IMR-90 (cell line): ENCODE measurements at places on chromosomes 12 and 14. TPM values are rescaled to one million over a fixed set of nuclear protein-coding genes. Genes with fewer than 3 reads are reported as not detected.
A peak's percentile ranks its signal among the peaks of the same experiment; 100 is the strongest.

DNA sequence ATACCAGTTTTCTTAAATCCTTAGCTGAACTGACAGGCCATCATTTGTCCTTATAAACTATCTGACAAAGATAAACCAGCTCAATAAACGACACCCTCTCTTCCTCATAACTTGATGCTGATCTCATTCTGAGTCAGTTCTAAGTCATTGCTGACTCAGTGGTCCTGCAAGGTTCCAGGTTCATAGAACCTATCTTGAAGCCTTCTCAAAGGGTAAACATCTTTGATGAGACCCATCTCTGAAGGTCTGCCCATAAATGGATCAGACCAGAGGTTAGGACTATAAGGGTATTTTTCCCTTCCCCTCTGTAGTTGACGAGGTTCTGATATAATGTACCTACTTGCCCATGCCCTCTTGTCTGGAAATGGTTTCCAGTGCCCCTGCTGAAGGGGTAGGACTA is 11.9 kb downstream of the NAA25 start:
- no peak overlapping the region for H3K4me3 ChIP-seq
- H3K4me1 ChIP-seq = peaks cover 6% of the 10 kb centered on the region; the same call in 1 of the 2 replicates
- H3K27me3 ChIP-seq = no peaks in the 10 kb centered on the region
- peaks cover 13% of the 10 kb centered on the region for H3K36me3 ChIP-seq
- DNase-seq = peak; percentile 89

- no peak overlapping the region for H3K4me3 ChIP-seq
- H3K27ac ChIP-seq = no peak overlapping the region
- no peak for DNase-seq
- H3K27me3 ChIP-seq = no peaks in the 10 kb centered on the region
- no peaks in the 10 kb centered on the region for H3K36me3 ChIP-seq
Measured at GRCh38 chr12:25573346-25573745, 20.3 kb upstream of the LMNTD1 start.

SDR9C7 gene
- total RNA-seq = not detected in 2 replicates

SLC8A3 gene
- total RNA-seq = under 0.01 TPM in 1 of 2 replicates, not detected in the other

- H3K4me1 ChIP-seq = peaks cover 18% of the 10 kb centered on the region
- no peak overlapping the region for H3K4me3 ChIP-seq
- no peaks in the 10 kb centered on the region for H3K27me3 ChIP-seq
- peaks cover 9% of the 10 kb centered on the region for H3K36me3 ChIP-seq
- H3K27ac ChIP-seq = peak overlapping the region; percentile 53; the same call in 1 of the 2 replicates
Measured at GRCh38 chr14:90641615-90642243, 174.5 kb downstream of the TTC7B start.

GRCh38 chr12:55683676-55684075 is 24.0 kb downstream of the ITGA7 start:
- H3K4me3 ChIP-seq = no peak overlapping the region
- H3K36me3 ChIP-seq = no peaks in the 10 kb centered on the region
- H3K27me3 ChIP-seq = peaks cover 12% of the 10 kb centered on the region
- no peak for DNase-seq

DNAJC22 gene
- 6.7 and 8.1 TPM in 2 replicates for total RNA-seq

GRCh38 chr14:42110167-42110566 is 503.5 kb downstream of the LRFN5 start:
- H3K4me3 ChIP-seq = no peak overlapping the region
- H3K27ac ChIP-seq = no peak overlapping the region
- peak; percentile 71 for DNase-seq
- H3K4me1 ChIP-seq = no peaks in the 10 kb centered on the region; the same call in 1 of the 2 replicates

DNA sequence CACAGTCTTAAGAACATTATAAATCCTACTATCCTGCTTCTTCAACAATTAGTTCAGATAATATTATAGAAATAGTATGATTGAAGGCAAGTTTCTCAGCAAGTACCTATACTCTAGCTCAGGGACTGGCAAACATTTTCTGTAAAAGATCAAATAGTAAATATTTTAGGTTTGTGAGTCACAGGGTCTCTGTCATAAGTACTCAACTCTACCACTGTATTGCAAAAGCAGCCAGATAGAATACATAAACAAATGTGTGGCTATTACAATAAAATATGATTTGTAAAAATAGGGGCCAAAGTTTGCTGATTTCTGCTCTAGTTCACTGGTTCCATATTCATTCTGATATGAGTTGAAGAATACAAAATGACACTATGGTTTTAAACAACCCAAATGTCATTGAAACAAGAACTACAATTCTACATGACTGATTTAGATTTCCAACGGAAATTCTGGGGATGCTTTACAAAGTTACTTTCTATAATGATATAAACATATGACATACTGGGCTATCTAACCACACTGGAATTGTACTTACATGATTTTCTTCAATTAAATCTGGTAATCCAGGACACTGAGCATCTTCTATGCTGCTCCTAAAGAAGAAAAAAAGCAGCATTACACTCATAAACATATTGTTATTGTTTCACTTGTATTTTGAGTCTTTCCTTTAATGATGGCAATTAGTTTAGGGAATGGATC is 23.2 kb downstream of the LGALS3 start:
- no peaks in the 10 kb centered on the region; the same call in 1 of the 2 replicates for H3K36me3 ChIP-seq
- DNase-seq = peak; percentile 81
- H3K4me3 ChIP-seq = no peak overlapping the region

FBXW8 gene
- total RNA-seq = 23.6 and 25.8 TPM in 2 replicates

LRFN5 gene
- 3.6 TPM in 2 replicates for total RNA-seq

PTMS gene
- total RNA-seq = 11.4 and 17.2 TPM in 2 replicates

GDF3 gene
- total RNA-seq = not detected in 2 replicates

- no peaks in the 10 kb centered on the region for H3K4me1 ChIP-seq
- no peaks in the 10 kb centered on the region for H3K27me3 ChIP-seq
- H3K4me3 ChIP-seq = no peak overlapping the region
- H3K27ac ChIP-seq = no peak overlapping the region
Measured at GRCh38 chr12:127820846-127821245, 446.1 kb upstream of the TMEM132C start.

- no peak overlapping the region for H3K27ac ChIP-seq
- H3K27me3 ChIP-seq = no peaks in the 10 kb centered on the region
- H3K4me1 ChIP-seq = no peaks in the 10 kb centered on the region
- no peak for DNase-seq
Measured at GRCh38 chr12:79071498-79071897, 206.9 kb downstream of the SYT1 start.

- H3K36me3 ChIP-seq = no peaks in the 10 kb centered on the region
- peak; percentile 64 for DNase-seq
- no peaks in the 10 kb centered on the region for H3K27me3 ChIP-seq
- peaks cover 18% of the 10 kb centered on the region for H3K4me1 ChIP-seq
- H3K27ac ChIP-seq = peak overlapping the region; percentile 72
Measured at GRCh38 chr12:89417246-89417977, 65.1 kb upstream of the DUSP6 start.

GRCh38 chr12:120562906-120563305 is 18.3 kb downstream of the POP5 start:
- no peak for DNase-seq
- H3K4me1 ChIP-seq = no peaks in the 10 kb centered on the region
- peaks cover 63% of the 10 kb centered on the region for H3K36me3 ChIP-seq
- no peak overlapping the region for H3K27ac ChIP-seq

DNA sequence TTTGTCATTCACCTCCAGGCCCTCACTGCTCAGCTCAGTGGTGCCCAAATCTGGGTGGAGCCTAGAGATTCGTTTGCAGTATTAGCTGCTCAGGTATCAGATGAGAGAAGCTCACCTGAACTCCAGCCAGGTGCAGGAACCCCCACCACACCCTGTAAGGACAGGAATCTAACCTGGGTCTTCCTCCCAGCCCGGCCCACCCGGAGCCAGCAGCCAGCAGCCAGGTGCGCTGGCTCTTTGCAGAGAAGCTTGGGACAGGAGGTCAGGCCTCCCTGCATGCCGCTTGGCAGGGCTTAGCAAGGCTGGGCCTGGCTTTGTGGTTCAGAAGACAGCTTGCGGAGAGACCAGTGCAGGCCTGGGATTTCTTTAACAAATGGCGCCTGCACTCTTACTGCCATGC is 125.6 kb upstream of the MYL2 start:
- H3K4me3 ChIP-seq = no peak overlapping the region
- no peak for DNase-seq
- H3K4me1 ChIP-seq = no peaks in the 10 kb centered on the region
- H3K27ac ChIP-seq = no peak overlapping the region

PCED1B gene
- 0.28 and 0.36 TPM in 2 replicates for total RNA-seq

- no peak overlapping the region for H3K4me3 ChIP-seq
- peaks cover 12% of the 10 kb centered on the region for H3K4me1 ChIP-seq
- no peaks in the 10 kb centered on the region for H3K36me3 ChIP-seq
- DNase-seq = peak; percentile 46
- H3K27ac ChIP-seq = no peak overlapping the region
Measured at GRCh38 chr14:68444449-68445168, 348.3 kb downstream of the ZFP36L1 start.

GRCh38 chr12:46893434-46893833 is 67.6 kb upstream of the SLC38A4 start:
- H3K36me3 ChIP-seq = no peaks in the 10 kb centered on the region
- DNase-seq = no peak
- no peak overlapping the region for H3K27ac ChIP-seq
- H3K4me1 ChIP-seq = peaks cover 2% of the 10 kb centered on the region; the same call in 1 of the 2 replicates
- H3K27me3 ChIP-seq = no peaks in the 10 kb centered on the region

DNA sequence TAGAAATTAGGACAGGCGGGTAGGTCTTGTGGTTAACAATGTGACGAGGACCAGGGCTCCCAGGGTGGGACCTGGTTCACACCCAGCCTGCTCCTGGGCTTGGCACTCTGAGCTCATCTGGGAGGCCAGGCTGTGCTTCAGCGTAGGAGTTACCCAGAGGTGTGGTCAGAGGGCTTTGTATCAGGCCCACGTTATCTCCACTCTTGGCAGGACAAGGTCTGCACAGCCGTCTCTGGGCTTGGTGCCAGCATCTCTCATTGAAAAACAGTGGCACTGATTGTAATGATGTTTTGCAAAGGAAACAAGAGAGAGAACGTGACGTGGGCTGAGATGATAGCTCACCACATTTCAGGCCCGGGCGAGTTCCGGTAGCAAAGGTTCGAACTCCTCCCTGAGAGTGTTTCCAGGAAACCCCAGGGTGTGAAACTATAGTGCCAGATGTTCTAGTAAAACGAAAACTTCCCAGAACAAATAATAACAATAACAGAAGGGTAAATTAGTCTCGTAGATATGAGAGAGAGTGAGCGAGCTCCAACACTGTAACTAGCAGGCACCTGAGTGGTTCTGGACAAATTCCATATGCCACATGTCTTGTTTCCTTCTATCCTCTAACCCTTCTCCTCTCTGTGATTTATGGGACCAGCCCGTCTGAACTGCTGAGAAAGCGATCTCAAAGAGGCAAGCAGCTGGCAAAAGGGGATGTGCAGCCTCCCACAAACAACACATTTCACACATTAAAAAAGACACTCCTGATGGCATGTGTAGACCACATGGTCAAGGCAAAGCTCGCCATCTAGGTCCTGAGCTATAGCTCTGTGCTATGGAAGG is 227.3 kb downstream of the KTN1 start:
- H3K27ac ChIP-seq = no peak overlapping the region
- no peaks in the 10 kb centered on the region for H3K36me3 ChIP-seq
- H3K4me1 ChIP-seq = no peaks in the 10 kb centered on the region
- H3K4me3 ChIP-seq = no peak overlapping the region
- H3K27me3 ChIP-seq = no peaks in the 10 kb centered on the region

PLBD1 gene
- under 0.01 TPM in 1 of 2 replicates, not detected in the other for total RNA-seq

- peaks cover 30% of the 10 kb centered on the region for H3K27me3 ChIP-seq
- no peak overlapping the region for H3K4me3 ChIP-seq
- peak; percentile 24 for DNase-seq
- H3K4me1 ChIP-seq = no peaks in the 10 kb centered on the region
- H3K36me3 ChIP-seq = no peaks in the 10 kb centered on the region
Measured at GRCh38 chr14:76133103-76133502, 18.6 kb upstream of the GPATCH2L start.

GPR65 gene
- total RNA-seq = 0.18 and 0.28 TPM in 2 replicates

DNA sequence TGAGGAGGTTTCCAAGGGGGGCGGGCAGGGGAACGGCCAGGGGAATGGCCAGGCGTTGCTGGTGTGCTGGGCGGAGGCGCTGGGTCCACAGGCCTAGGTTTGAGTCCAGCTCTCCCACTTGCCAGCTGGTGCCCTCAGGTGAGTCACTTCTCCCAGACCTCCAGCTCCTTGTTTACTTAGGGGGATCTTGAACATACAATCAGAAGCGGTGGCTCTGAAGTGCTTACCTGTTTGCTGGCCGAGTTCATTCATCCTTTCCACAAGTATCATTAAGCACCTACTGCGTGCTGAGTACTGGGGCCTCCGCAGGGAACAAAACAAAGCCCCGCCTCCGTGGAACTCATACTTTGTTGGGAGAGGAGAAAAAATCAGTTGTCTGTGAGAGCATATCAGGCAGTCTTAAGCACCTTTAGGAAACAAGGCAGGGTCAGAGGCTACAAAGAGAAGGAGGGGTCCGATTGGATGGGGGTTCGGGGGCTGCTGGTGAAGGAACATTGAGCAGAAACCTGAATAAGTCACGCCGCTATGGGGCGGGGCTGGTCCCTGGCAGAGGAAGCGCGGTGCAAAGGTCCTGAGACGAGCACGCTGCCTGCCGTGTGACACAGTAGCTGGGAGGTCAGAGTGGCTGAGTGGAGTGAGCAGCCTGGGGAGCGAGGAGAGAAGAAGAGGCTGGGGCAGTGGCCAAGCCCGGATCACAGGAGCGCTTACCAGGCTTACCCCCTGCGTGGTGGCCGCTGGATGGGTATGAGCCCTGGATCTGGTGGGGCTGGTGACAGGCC is 15.1 kb downstream of the MVK start:
- no peak for DNase-seq
- no peaks in the 10 kb centered on the region for H3K27me3 ChIP-seq
- no peak overlapping the region for H3K4me3 ChIP-seq
- H3K36me3 ChIP-seq = no peaks in the 10 kb centered on the region
- no peaks in the 10 kb centered on the region for H3K4me1 ChIP-seq

OR10AD1 gene
- total RNA-seq = not detected in 2 replicates

GRCh38 chr14:76153919-76154318 is 2.2 kb downstream of the GPATCH2L start:
- H3K27me3 ChIP-seq = no peaks in the 10 kb centered on the region
- H3K4me3 ChIP-seq = no peak overlapping the region
- peaks cover 16% of the 10 kb centered on the region for H3K36me3 ChIP-seq
- H3K4me1 ChIP-seq = peaks cover 8% of the 10 kb centered on the region
- no peak for DNase-seq

GRCh38 chr12:62214846-62215245 is 45.4 kb upstream of the USP15 start:
- H3K4me3 ChIP-seq = no peak overlapping the region
- no peak for DNase-seq
- no peaks in the 10 kb centered on the region for H3K27me3 ChIP-seq
- H3K4me1 ChIP-seq = no peaks in the 10 kb centered on the region
- H3K27ac ChIP-seq = no peak overlapping the region
- H3K36me3 ChIP-seq = no peaks in the 10 kb centered on the region

DNA sequence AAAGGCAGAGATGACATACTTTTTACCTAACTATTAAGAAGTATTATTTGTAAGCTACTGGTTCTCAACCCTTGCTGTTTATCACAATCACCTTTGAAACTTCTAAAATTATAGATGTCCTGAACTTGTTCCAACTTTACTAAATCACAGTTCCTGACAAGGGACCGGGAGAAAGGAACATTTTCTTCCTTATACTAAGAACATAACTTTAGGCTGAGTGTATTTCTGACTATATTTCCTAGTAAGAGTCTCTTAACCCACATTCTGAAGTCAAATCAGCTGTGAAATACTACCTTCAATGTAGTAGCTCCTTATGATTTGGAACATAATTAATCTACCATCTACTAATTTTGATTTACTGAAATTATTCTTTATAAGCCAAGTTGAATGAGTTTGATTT is 80.2 kb downstream of the BAZ1A start:
- H3K36me3 ChIP-seq = peaks cover 16% of the 10 kb centered on the region
